MM.1S (cell line): ENCODE measurements at places on chromosomes 4 and X.

DNA sequence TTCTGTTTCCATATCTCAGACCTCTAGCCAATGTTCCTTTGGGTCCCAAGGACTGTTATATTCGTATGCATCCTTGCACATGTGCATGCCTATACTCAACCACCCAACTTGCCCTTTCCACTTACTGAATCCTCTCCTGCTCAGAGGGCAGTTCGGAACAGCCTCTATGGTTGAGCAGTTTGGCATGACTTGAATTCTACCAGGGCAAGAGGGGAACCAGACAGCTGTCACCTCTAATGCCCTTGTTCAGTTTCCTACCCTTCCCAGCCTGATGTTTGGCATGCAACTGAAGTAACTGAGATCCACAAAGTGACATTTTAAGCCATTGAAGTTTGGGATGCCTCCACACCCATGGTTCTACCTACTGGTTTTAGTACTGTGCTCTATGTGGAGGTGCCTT lies 17.5 kb downstream of the DRP2 start:
- H3K4me3 ChIP-seq: no peak overlapping the region
- H3K36me3 ChIP-seq: no peaks in the 10 kb centered on the region; the same call in 1 of the 2 replicates
- no peaks in the 10 kb centered on the region for H3K27me3 ChIP-seq
- no peak overlapping the region for H3K27ac ChIP-seq
- DNase-seq: no peak

DNA sequence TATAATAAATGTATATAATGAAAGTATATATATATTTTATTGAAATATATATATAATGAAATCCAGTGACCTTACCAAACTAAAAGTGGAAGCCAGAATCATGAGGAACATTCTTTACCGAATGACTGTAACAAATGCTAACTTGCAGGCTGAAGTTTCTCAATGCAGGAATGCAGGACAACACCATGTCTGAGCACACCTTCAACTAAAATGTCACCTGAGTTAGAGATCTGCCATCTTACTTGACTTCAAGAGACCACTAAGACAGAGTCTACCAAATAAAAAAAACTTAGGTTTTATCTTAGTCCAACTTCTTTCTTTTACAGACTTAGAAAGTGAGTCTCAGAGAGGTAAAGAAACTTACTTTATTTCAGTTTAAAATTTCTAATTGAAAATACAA lies 176.2 kb downstream of the FSTL5 start:
- DNase-seq: no peak
- no peaks in the 10 kb centered on the region for H3K4me1 ChIP-seq
- no peaks in the 10 kb centered on the region for H3K36me3 ChIP-seq
- no peaks in the 10 kb centered on the region for H3K27me3 ChIP-seq

DNA sequence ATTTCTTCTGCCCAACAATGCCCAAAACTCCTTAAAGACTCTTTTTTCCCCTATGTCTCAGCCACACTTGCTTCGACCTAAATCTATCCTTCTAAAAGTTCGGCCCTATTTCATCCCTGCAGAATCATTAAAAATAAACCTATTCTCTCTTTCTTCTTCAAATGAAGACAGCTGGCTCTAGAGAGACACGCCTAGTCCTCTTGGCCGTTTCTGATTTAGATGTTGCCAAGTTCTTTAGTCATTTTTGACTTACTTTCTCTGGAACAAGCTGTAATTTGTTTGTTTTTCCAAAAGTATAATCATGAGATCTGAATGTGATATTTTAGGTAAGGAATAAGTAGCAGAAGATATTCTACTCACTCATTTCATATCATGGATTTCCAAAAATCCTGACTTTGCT lies 211.6 kb downstream of the CENPC start:
- no peak overlapping the region for H3K4me3 ChIP-seq
- H3K4me1 ChIP-seq: no peaks in the 10 kb centered on the region
- H3K36me3 ChIP-seq: no peaks in the 10 kb centered on the region
- H3K27ac ChIP-seq: no peak overlapping the region

DNA sequence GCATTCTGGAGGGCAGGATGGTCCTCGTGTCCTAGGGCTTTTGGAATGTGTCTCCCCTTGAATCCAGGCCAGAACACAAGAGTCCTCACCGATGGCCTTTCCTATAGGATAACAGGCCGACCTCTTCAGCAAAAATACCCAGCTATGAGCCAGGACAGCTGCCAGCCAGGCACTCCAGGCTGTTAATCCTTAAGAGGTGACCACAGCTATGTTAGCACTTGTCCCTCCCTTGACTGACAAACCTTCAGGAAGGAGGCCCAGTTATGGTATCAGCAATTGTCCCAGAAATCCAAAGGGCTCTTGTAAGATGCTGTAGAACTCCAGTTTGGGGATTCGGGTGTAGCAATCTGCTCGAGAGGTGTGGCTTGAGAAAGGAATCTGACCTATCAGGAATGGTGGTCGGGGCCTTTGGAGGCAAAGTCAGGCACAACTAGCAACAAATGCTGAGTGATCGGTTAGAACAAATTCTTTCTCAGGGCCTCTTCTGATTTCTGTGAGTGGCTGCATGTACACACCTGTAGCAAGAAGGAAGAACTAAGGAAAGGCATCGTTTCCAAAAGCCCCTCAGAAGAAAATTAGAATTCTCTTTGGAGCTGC lies 54.6 kb downstream of the PTCHD1 start:
- H3K27ac ChIP-seq: no peak overlapping the region
- no peaks in the 10 kb centered on the region for H3K4me1 ChIP-seq
- no peaks in the 10 kb centered on the region for H3K27me3 ChIP-seq
- no peak for DNase-seq
- no peak overlapping the region for H3K4me3 ChIP-seq

- no peaks in the 10 kb centered on the region for H3K4me1 ChIP-seq
- H3K36me3 ChIP-seq: no peaks in the 10 kb centered on the region
- peak within 1 kb of the TSS; percentile 79 for H3K4me3 ChIP-seq
- no peaks in the 10 kb centered on the region for H3K27me3 ChIP-seq
These were observed at the start of gene DOCK11 for GRCh38 chrX:118495061-118495921. DOCK11 (plus strand) TSS chrX:118495815; CDS start chrX:118495972, 157 bp downstream.

DNA sequence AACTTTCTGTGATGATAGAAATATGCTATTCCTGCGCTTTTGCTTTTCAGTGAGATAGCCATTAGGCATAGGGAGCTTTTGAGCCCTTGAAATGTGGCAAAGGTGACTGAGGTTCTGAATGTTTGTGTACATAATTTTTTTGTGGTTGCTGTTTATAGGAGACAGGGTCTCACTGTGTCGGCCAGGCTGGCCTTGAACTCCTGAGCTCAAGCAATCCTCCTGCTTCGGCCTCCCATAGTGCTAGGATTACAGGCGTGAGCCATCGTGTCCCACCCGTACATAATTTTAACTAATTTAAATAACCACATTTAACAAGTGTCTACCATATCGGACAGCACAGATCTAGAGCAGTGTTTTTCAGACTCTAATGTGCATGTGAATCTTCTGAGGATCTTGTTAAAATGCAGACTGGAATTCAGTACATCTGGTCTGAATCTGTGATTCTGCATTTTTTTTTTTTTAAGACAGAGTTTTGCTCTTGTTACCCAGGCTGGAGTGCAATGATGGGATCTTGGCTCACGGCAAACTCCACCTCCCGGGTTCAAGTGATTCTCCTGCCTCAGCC lies 45.3 kb downstream of the CASP6 start:
- DNase-seq: no peak
- no peak overlapping the region for H3K27ac ChIP-seq
- no peak overlapping the region for H3K4me3 ChIP-seq
- no peaks in the 10 kb centered on the region for H3K36me3 ChIP-seq
- H3K27me3 ChIP-seq: no peaks in the 10 kb centered on the region

DNA sequence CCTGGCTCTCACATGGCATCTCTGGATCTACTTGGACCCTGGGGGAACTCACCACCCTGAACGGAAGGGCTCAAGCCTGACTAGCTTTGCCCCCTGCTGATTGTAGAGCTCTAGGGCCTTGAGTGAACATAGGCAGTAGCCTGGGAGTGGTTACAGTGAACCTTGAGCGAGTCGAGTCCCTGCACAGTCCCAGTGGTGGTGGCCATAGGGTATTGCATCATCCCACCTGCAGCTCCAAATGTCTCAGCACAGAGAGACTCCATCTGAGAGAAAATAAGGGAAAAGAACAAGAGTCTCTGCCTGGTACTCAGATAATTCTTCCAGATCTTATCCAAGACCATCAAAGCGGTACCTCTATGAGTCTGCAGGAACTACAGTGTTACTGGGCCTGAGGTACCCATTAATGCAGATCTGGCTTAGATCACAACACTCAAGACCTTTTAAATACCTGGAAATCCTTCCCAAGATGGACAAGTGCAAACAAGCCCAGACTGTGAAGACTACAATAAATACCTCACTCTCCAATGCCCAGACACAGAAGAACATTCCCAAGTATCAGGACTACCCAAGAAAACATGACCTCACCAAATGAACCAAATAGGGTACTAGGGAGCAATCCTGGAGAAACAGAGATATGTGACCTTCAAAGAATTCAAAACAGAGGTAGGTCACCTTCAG lies 167.5 kb upstream of the TET2 start:
- H3K4me1 ChIP-seq: peaks cover 46% of the 10 kb centered on the region
- no peaks in the 10 kb centered on the region for H3K36me3 ChIP-seq
- no peak for DNase-seq
- H3K27ac ChIP-seq: no peak overlapping the region
- no peaks in the 10 kb centered on the region for H3K27me3 ChIP-seq

- H3K27me3 ChIP-seq: no peaks in the 10 kb centered on the region
- H3K27ac ChIP-seq: no peak overlapping the region
- DNase-seq: no peak
- H3K4me3 ChIP-seq: no peak overlapping the region
These were observed 46.0 kb upstream of the ATP8A1 start for GRCh38 chr4:42702895-42703294.

- no peaks in the 10 kb centered on the region for H3K4me1 ChIP-seq
- H3K4me3 ChIP-seq: no peak overlapping the region
- no peaks in the 10 kb centered on the region for H3K27me3 ChIP-seq
- no peaks in the 10 kb centered on the region for H3K36me3 ChIP-seq
- no peak for DNase-seq
- H3K27ac ChIP-seq: no peak overlapping the region
These were observed 69.8 kb downstream of the IGSF1 start for GRCh38 chrX:131219271-131219670.

GRCh38 chr4:43864616-43865146 lies 583.9 kb downstream of the KCTD8 start:
- no peak overlapping the region for H3K27ac ChIP-seq
- no peaks in the 10 kb centered on the region for H3K27me3 ChIP-seq
- DNase-seq: no peak

GRCh38 chrX:103520386-103520785 lies 1.1 kb upstream of the RAB40A start:
- H3K27me3 ChIP-seq: no peaks in the 10 kb centered on the region
- DNase-seq: no peak
- no peak overlapping the region for H3K4me3 ChIP-seq
- H3K27ac ChIP-seq: no peak overlapping the region
- no peaks in the 10 kb centered on the region for H3K36me3 ChIP-seq

- H3K27me3 ChIP-seq: no peaks in the 10 kb centered on the region
- H3K27ac ChIP-seq: no peak overlapping the region
- DNase-seq: no peak
- H3K36me3 ChIP-seq: no peaks in the 10 kb centered on the region; the same call in 1 of the 2 replicates
These were observed 25.2 kb downstream of the UBQLN2 start for GRCh38 chrX:56588397-56589188.

DNA sequence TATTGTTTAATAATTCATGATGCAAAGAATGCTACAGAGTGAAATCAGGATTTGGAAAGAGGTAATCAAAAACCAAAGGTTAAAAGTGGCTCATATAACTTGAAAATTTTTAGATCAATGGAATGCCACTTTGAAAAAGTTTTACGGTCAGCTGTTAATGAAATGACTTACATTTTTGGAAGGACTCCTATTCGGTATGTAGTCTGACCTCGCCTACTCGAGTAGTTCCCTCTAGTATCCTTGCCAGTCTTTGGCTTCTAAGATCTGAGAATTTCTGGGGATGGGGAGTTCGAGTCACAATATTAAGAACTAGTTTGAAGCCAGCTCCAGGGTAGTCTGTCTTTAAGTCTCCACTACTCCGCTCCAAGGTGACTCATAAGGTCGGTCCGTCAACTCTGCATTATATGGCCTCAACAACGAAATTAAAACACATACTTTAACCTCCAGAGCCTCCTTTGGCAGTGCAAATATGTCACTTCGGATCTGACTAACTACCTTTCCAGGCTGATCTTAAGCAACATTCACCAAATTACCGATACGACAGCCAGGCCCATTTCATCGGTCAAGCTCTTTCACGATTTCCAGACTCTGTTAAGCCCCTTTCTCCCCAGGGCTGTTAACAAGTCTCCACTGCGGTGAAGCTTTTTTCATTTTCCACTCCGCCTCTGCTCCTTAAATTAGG lies 733 bp upstream of the NAA15 start:
- no peak for DNase-seq
- peak overlapping the region; percentile 95 for H3K4me3 ChIP-seq
- no peaks in the 10 kb centered on the region for H3K36me3 ChIP-seq
- peak overlapping the region; percentile 82 for H3K27ac ChIP-seq
- no peaks in the 10 kb centered on the region for H3K27me3 ChIP-seq

DNA sequence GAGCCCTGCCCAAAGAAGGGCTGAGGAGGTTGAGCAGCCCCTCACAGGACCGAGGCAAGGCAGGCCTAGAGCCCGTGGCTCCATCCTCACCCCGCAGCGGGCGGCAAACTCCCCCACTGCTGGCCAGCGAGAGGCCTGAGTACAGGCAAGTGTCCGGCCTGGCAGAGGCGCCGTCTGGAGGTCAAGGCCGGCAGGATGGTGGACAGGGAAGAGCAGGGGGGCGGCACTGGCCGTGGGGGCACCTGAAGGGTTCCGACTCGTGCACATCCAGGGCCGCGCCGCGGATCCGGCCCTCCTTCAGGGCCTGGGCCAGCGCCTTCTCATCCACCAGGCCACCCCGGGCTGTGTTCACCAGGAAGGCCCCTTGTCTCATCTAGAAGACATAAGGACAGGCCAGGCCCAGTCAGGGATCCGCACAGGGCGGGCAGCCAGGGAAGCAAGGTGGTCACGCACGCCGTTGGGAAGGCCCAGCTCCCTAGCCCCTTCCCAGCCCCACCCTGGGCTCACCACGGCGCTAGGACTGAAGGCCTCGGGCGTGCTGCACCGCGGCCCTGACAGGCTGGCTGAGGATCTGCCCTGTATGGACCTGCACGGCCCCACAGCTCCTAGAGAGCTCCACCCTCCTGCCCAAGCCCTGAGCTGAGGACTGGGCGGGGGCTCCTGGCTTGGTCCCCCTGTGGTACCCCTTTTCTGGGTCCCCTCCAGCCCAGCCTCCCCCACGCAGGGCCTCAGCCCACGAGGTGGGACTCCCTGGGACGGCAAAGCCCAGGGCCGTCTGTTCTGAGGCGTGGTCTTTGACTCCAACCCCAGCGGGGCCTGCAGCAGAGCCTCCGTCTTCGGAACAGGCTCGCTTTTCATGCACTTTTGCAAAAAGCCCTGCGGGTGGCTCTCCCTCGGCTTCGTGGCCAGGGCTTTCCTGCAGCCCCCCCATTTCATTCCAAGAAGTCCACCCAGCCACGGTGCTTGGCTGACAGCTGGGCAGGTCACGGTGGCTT lies 34.5 kb downstream of the CTBP1 start:
- H3K27me3 ChIP-seq: no peaks in the 10 kb centered on the region
- peaks cover 10% of the 10 kb centered on the region; the same call in 1 of the 2 replicates for H3K36me3 ChIP-seq
- H3K4me3 ChIP-seq: no peak overlapping the region

DNA sequence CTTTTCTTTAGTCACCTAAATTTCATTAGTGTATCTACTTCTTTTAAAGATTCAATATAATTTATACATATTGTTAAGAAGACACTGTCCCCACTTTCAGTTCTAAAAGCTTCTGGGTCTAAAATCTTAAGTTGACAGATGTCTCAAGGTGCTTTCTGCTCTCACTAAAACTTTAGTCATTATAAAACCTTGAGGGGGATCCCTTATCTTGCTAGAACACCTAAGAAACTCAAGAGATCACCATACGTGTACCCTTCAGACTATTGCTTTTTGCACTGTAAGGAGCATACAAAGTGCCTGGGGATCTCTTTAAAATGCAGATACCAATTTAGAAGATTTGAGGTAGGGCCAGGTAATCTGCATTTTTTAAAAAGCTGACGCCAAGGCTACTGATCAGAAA lies 30.1 kb downstream of the CYBB start:
- H3K4me3 ChIP-seq: no peak overlapping the region
- H3K27me3 ChIP-seq: no peaks in the 10 kb centered on the region
- DNase-seq: no peak
- H3K36me3 ChIP-seq: no peaks in the 10 kb centered on the region
- H3K4me1 ChIP-seq: peaks cover 7% of the 10 kb centered on the region
